AG04450 (cell line): ENCODE measurements at places on chromosomes 4 and X. TPM values are rescaled to one million over a fixed set of nuclear protein-coding genes. Genes with fewer than 3 reads are reported as not detected.
A peak's percentile ranks its signal among the peaks of the same experiment; 100 is the strongest.

DNA sequence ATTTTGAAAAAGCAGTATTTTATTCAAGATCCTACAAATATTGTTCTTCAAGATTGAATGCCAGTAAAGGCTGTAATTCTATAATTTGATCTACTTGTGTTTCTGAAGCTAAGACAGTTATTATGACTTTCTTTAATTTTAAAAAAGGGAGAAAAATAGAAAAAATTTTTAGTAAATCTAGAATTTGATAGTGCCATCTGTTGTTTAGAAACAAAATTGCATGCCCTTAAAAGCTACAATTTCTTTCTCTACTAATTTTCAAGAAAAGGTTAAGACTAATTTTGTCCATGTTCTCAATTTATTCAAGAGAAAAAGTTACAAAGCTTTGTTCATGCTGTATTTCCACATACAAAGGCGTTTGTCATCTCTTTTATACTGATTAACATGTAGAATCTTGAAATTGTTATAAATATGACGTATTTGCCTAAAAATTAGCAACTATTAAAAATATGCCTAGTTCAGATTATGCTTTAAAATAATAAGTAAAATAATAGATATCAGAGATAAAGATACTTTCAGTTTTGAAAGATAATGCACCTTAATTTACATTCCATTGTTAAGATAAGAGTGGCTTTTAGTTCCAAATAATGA lies 25.6 kb upstream of the MMRN1 start:
- DNase-seq, result no peak

- DNase-seq, result no peak
Observed at GRCh38 chr4:31083456-31083855, 363.3 kb downstream of the PCDH7 start.

GRCh38 chrX:136779346-136779781 lies 1.4 kb downstream of the ARHGEF6 start:
- DNase-seq, result no peak

DNA sequence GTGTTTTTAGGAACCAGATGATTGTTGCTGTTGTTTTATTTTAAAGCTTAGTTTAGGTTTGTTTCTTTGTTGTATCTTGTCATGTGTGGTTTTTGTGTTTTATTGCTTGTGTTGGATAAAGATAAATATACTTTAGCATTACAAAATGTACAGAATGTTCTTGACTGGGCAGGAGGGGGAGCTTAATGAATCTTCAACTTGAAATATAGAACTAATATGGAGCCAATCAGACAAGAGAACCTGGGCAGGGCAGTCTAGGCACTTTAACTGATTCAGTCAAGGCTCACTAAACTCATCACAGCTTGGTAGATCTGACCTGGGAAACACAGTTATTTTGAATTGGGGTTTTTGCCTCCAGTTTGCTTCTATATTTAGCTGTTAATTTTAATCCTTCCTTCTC lies 304.2 kb downstream of the ARHGAP24 start:
- no peak for DNase-seq

DNA sequence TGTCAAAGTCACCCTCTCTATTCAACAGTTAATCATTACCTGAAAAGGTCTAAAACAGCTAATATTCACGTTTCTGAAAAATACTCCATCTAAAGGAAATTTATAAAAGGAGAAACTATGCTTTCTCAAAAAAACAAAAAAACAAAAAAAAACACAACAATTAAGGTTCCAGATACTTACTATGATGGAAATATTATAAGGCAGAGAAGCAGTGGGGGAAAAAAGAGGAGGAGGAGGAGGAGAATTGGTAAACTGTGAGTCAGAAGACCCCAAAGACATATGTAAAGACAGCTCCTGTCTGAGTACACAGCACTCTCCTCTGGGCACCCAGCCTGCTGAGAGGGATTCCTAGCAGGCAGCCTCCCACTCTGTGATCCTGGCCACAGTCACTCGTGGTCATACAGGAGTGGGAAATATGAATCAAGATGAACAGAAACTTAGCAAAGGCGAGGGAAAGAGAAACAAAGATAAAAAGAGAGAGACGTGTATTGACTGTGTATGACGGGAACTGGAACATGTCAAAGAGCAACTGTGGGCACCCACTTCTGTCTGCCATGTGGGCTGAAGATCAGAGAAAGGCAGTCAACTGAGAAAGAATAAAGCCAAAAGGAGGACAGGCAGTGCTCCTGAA lies 12.5 kb downstream of the KLHL15 start:
- no peak for DNase-seq

DNA sequence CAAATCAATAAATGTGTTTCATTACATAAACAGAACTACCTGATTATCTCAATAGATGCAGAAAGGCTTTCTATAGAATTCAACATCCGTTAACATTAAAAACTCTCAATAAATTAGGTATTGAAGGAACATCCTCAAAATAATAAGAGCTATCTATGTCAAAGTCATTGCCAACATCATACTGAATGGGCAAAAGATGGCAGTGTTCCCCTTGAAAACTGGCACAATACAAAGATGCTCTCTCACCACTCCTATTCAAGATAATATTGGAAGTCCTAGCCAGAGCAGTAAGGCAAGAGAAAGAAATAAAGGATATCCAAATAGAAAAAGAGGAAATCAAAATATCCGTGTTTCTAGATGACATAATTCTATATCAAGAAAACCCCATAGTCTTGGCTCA lies 466.4 kb downstream of the MAGEE1 start:
- no peak for DNase-seq

DNA sequence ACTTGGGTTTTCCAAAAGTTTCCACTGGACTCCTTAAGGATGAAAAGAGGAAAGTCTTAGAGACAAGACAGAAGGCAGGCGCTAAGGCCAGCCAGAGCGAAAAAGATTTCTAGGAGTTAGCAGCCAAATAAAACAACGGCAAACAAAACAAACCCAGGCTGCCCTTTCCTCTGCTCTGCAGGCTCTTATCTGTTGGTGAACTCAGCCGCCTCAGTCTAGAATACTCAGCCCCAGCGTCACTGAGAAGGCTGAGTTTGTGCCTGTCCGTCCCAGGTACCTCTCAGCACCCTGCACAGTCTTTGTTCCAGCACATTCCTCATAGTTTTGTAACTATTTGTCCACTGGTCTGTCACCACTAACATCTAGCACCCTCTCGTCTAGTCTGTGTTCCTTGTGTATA lies 75.6 kb upstream of the FAM9C start:
- DNase-seq, result no peak

- DNase-seq, result no peak
Observed at GRCh38 chr4:79526641-79527565, 118.9 kb upstream of the GK2 start.

DNA sequence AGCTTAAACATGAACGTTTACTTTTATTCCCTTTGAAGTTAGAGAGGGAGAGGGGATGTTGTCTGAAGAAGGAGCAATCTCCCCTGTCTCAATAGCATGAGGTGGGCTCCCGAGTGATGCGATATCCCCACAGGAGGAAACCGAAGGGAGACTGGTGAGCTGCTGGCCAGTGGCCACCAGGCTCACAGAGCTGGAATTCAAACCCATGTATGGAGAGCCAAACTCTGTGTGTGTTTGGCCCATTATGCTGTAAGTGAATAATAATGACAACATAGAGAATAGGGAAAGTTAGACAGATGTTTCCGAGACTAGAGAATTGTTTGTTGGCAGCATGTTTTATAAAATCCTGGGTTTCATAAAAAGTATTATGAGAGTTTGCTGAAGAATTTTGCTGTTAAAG lies 66.1 kb upstream of the CLNK start:
- no peak for DNase-seq

DNA sequence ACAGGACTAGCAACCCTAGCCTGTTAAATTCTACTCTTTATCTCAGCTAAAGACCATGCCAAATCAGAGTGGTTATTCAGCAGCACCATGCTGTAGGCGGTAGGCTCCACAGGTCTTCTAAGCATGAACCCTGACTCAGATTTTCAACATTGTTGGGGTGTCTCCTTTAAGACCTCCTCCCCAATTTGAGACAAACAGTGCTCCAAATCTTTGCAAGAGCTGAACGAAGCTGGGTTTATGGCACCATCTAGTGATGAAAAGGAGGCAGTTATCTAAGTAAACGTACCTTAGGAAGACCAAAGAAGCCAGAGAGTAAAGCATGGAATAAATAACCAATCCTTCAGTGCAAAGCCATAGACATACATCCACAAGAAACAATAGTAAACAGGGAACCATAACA lies 334.5 kb upstream of the SLC7A11 start:
- DNase-seq, result peak; percentile 34

- DNase-seq, result no peak
Observed at GRCh38 chr4:88779431-88779830, 81.8 kb upstream of the NAP1L5 start.

DNA sequence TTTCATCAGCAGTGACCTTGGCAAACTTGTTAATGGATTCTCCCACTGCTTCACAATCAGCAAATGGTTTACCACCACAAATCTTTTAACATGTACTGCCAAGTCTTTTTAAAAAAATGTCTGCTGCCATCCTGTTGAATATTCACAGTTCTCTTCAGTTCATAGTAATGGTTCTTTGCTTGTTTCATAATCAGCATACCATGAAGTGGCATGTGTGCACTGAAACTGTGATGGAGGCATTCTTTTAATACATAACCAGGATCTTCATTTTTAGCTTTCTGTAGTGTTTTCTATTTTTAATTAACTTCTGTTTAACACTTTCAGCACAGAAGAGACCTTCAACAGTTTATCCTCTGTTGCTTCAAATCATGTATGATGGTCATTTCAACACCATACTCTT lies 230.1 kb upstream of the ARSJ start:
- no peak for DNase-seq

GRCh38 chr4:124181039-124181438 lies 531.5 kb downstream of the ANKRD50 start:
- DNase-seq, result no peak

DNA sequence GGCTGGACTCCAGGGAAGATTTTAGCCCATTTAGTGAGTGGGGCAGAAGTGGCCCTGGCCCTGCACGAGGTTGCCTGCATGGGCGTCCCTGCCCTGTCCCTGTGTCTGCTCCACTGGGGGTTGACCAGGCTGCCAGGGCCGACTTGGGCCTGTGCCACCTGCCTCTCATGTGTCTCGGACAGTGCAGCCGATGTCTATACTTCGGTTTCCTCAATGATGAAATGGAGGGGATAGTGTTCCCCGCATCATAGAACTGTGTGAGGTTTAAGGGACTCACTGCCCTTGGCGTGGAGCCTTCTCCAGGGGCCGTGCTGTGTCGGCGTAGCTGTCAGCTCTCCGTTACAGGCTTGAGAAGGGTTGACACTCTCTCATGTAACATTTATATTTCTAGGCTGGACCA lies 27.0 kb upstream of the MSANTD1 start:
- no peak for DNase-seq

PNMA5 gene
- polyA plus RNA-seq, result not detected in 2 replicates

SLC39A8 gene
- polyA plus RNA-seq, result 0.05 and 0.11 TPM in 2 replicates

BEND2 gene
- not detected in 2 replicates for polyA plus RNA-seq
